ENCODE measurements at places on chromosomes 1 and 21.
A peak's percentile ranks its signal among the peaks of the same experiment; 100 is the strongest.

DNA sequence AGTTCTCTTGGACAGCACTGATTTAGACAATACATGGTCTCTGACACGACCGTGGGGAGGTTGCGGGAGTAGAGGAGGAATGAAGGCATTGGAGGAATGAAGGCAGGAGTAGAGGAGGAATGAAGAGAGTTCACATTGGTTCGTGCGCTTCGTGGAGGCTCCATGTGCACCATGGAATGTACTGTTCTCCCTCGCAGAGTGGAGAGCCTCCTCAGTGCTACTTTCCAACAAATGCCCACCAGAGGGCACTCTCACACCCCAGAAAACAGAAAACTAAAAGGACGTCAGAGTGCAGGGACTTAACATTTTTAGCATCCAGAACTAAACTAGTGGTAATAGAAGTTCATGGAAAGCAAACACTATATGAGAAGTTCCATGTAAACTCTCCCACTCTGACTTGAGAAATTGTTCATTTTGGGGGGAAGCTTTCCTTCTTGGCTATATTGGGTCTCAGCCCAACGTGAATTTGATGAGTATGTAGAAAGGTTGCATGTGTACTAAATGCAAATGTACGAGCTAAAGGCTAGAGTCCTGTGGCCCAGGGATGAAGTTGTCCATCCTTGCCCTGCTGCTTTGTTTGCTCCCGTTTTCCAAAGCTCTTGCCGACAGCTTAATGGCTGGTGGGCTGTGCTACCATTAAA lies 211.6 kb downstream of the LMX1A start:
- peak; percentile 40 for DNase-seq

GRCh38 chr1:198519639-198520501 lies 20.6 kb downstream of the ATP6V1G3 start:
- no peak for DNase-seq

GRCh38 chr1:111990026-111990877 lies 784 bp upstream of the KCND3 start:
- DNase-seq: no peak

DNA sequence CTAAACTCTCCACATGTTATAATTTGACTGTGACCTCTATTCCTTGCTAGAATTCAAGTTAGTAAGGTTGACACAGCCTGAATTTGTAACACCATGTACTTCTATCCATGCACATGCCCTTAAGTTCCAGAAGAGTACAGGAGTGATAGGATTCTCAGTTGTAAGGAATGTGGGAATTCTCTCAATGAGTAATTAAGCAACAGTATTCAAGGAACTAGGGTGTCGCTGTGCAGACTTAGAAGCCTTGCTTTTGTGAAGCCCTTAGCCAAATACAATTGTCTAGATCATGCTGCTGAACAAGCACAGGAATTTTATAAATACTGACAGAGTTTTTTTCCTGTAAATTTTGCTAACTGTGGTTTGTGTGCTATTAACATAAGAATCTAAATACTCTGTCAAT lies 276.3 kb upstream of the PTBP2 start:
- no peak for DNase-seq

GRCh38 chr1:78369546-78369945 lies 121.2 kb upstream of the PTGFR start:
- no peak for DNase-seq

DNA sequence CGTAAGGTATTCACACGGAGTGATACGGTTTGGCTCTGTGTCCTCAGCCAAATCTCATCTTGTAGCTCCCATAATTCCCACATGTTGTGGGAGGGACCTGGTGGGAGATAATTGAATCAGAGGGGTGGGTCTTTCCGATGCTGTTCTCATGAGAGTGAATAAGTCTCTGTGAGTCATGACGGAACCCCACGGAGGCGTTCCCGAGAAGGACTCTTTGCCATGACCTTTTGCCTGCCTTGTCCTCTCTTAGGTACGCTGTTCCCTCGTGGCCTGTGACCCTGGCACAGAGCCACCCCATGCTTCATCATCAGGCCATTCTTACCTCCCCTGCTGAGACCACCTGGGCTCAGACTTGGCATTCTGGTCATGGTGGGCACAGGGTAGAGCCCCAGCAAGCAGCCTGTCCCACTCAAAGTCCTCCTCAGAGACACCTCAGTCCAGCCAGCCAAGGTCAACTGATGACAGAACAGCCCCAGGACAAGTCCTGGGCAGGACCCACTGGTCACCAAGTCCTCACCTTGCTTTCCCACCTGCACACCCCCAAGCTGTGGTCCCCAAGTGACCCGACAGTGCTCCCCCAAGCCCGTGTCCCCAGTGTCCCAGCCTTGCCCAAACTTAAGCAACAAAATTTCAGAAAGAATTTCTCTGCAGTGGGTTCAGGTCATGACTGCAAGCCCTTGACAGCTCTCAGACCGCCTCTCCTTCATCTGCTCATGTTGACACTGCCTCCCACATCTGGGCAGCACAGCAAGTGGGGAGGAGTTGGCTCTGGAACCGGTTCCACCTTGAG lies 158.4 kb downstream of the ACTL8 start:
- DNase-seq: no peak

DNA sequence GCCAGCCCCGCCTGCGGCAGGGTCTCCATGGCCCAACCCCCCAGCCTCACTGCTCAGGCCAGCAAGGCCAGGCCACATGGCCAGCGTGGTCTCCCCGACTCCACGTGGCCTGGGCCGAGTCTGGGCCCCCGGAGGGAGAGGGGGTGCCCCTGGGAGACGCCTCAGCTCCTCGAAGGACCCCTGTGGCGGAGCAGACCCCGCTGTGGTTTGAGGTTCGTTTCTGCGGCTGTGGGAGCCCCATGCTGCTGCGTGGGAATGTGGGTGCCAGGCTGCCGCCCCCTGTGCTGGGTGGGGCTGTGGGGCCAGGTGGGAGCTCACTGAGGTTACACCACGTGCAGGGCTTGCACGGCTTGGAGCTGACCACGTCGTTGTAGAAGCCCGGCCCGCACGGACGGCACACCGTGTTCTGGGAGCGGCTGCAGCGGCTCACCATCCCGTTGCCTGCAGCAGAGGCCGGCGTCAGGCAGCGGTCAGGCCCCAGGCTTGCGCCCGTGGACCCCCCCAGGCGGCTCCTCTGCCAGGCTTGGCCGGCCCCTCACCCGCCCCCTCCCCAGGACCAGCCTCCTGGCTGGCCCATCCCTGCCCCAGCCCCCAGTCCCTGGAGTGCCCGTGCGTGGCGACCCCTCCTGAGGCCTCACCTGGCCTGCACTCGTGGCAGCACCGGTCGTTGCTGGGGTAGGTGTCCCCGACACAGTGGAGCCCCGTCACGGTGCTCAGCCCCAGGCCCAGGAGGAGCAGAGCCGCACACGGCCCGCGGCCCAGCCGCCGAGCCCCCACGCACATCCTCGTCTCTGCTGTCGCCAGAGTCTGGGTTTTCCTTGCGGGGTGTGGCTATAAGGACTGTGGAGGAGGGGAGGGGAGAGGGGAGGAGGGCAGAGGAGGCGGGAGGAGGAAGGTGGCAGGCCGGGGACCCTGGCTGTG lies at the start of gene TNFRSF4:
TNFRSF4 (minus strand) TSS at position 809 of the 921 bp plus-strand sequence; CDS start at position 783, 26 bp downstream.
- no peak for DNase-seq

GRCh38 chr1:53712276-53712675 lies 26.7 kb downstream of the GLIS1 start:
- no peak for DNase-seq

GRCh38 chr1:27887215-27888021 lies 15.1 kb downstream of the THEMIS2 start:
- no peak for DNase-seq

DNA sequence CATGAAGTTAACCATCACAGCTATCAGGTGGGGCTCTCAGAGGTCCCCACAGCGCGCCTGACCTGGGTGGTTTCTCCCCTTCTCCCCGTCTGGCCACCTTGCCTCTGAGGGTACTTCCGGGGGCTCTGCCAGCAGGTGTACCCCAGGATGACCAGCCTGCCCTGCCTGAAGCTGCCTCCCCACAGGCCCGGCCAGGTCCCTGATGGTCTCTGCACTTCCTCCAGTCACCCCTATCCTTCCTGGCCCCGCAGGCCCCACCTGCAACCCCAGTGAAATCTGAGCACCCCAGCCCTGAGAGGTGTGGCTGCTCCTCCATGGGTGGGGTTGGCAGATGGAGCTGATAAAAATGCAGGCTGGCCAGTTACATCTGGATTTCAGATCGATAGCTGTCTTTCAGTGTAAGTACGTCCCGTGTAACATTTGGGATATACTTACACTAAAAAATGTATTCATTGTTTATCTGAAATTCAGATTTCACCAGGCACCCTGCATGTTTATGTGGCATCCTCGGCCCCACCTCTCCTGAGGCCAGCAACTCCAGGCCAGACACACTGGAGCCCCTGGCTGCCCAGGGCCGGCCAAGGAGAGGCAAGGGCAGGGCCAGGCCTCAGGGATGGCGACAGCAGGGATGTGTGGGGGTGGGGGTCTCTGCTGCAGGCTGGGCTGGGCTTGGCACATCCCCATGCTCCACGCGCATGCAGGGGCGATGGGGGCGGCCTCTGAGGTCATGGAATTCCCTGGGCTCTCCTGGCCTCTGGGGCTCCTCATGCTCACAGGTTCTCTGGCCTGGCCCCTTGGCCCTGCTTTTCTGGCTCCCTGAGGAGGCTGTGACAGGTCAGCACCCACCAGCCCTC lies 25.1 kb downstream of the LRRC3 start:
- DNase-seq: no peak

GRCh38 chr1:175320804-175321203 lies 128.2 kb upstream of the KIAA0040 start:
- DNase-seq: no peak

DNA sequence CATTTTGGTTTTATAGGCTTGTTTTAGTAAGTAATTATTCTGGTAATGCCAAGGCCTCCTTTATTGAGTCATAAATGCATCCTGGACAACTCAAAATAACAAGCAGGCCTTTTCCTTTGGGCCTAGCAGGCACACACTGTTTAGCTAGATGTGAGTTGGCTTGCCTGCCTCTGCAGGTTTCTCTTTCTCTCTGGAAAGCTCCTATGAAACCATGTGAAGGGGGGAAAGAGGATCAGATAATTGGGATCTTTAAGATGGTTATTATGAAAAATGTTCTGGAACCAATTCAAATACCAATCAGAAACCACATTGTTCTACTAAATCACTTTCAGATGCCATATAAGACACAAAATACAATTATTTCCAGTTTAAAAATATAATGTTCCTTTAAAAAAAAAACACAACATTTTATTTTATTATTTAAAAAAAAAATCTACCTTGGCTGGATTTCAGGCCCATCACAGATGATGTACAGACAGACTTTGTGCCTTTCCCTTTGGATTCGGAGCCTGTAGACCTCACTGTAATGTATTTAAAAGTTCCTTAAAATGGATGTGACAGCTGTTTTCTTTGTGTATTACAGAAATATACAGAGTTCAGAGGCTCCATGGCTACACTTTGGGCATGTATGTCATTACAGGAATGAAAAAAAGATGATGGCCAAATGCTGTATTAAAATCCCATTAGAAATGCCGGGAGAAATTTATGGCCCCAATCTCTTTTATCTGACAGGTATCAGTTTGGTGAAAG lies 80.2 kb downstream of the NTMT2 start:
- no peak for DNase-seq

GRCh38 chr1:88658419-88658818 lies 25.7 kb upstream of the PKN2 start:
- DNase-seq: no peak

- no peak for DNase-seq
These were observed 120.7 kb downstream of the GRIK3 start for GRCh38 chr1:36913484-36914060.

GRCh38 chr1:32333251-32333963 lies 2.6 kb downstream of the MARCKSL1 start:
- DNase-seq: no peak

DNA sequence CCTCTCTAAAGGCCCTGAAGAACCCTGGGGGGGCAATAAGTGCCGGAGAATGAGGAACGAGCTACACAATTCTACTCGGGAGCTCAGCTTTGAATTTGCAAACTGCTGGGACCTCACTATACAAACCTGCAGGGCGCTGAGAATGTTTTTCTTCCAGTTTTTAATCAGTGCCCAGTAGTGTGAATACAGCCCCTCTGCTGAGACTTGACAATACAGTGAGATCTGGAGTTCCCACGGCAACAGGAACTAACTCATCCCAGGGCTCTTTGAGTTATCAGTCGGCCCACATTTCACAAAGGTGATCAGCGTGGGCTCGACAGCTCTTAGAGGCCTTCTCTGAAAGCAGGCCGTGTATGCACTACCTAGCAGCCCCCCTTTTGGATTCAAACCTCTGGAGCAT lies 41.7 kb downstream of the TMEM53 start:
- DNase-seq: peak; percentile 27

DNA sequence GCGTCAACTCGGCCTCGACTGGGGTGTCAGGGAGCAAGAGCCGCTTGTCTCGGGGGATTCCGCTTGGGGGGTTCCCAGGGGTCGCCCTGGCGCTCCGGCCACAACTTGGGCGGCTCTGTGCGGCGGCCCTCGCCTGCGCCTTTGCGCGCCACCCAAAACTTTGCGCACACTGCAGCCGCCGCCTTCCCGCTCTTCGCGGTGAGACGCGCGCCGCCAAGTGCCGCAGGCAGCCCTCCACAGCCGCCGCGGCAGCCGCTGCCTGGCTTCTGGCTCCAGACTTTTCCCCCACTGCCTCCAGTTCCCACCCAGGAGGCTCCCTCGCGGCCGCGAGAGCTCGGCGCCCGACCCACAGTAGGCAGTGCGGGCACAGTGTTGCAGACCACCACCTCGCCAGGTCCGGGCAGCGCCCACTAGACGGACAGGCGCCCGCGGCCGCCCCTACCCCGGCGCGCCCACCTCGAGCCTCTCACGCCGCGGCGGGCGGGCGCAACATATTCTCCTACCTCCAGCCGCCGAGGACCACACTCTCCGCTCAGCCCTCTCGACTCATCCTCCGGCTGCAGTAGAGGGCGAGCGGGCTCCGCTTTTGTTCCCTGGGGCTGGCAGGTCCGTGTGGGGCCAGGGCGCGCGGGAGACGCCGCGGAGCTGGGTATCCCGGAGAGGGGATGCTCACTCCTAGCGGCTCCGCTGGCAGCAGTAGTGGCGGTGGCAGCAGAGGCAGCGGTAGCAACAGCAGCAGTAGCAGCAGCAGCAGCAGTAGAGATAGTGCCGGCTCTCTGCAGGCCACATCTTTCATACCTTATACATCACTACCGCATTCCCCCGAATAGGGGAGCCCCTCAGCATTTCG lies 296.6 kb downstream of the OMA1 start:
- DNase-seq: no peak

- DNase-seq: no peak
These were observed 30.3 kb downstream of the INTS7 start for GRCh38 chr1:212004895-212005608.

- peak; percentile 39 for DNase-seq
These were observed 84.9 kb upstream of the ARHGEF16 start for GRCh38 chr1:3369446-3370076.

GRCh38 chr1:226912587-226913176 lies 27.4 kb upstream of the COQ8A start:
- DNase-seq: no peak

- DNase-seq: no peak
These were observed 23.8 kb upstream of the ST3GAL3 start for GRCh38 chr1:43683560-43683959.

GRCh38 chr1:160260406-160261382 lies 1.7 kb downstream of the DCAF8 start:
- peak; percentile 74 for DNase-seq

- DNase-seq: no peak
These were observed 6.9 kb downstream of the AHCYL1 start for GRCh38 chr1:109991400-109991925.

Measured in Caki2 (cell line).